ENCODE measurements at places on chromosomes 2 and 18.

GRCh38 chr18:45771587-45772480 lies 47.9 kb downstream of the SLC14A1 start:
- no peak for DNase-seq

GRCh38 chr2:159366538-159366937 lies 80.0 kb upstream of the WDSUB1 start:
- no peak for DNase-seq

- DNase-seq = no peak
Measured at GRCh38 chr2:177053038-177053437, 159.6 kb upstream of the HNRNPA3 start.

GRCh38 chr18:3395466-3395865 lies 54.5 kb upstream of the TGIF1 start:
- no peak for DNase-seq

DNA sequence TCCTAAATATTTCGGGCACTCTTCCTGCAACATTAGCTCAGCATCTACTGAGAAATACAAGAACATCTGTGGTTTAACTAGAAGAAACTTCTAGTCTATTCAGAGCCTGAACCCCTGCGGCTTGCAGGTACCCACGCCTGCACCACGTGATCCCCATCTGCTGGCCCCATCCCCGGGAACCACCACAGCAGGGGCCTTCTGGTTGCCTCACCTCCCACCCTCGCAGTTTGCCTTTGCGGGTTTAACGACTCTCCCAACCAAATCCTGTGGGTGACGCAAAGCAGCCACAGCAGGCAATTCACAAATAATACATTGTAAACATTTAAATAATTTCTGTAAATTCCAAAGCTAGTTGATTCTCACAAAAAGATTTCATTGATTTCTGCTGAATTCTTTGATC lies 90.2 kb upstream of the TMEM18 start:
- no peak for DNase-seq

DNA sequence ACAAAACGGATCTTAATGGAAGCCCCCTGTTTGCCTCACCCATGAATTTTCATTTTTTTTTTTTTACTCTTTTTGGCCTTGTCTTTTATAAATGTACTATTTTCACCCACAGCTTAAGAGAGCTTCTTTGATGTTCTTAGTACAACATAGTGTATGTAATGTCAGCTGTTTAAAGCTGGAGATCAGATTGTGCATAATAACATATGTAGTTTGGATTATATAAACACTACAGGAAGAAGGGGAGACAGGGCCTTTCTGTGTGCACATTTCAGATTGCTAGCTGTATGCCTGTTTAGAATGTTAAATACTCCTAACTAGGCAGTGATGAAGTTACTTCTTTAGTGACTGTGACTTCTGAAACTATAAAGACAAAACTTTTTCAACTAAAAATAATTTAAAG lies 2.1 kb upstream of the TANC1 start:
- DNase-seq = no peak

- DNase-seq = no peak
Measured at GRCh38 chr2:205041472-205042130, 496.3 kb downstream of the PARD3B start.

GRCh38 chr2:163198972-163199371 lies 360.4 kb upstream of the KCNH7 start:
- no peak for DNase-seq

GRCh38 chr2:165762723-165763122 lies 31.3 kb downstream of the GALNT3 start:
- DNase-seq = no peak

- no peak for DNase-seq
Measured at GRCh38 chr2:153990771-153991170, 119.0 kb downstream of the GALNT13 start.

GRCh38 chr18:5066380-5066977 lies 130.6 kb downstream of the AKAIN1 start:
- no peak for DNase-seq
